ENCODE measurements at places on chromosomes 11 and 22. TPM values are rescaled to one million over a fixed set of nuclear protein-coding genes. Genes with fewer than 3 reads are reported as not detected.

Gene WNT11
- not detected for total RNA-seq

DNA sequence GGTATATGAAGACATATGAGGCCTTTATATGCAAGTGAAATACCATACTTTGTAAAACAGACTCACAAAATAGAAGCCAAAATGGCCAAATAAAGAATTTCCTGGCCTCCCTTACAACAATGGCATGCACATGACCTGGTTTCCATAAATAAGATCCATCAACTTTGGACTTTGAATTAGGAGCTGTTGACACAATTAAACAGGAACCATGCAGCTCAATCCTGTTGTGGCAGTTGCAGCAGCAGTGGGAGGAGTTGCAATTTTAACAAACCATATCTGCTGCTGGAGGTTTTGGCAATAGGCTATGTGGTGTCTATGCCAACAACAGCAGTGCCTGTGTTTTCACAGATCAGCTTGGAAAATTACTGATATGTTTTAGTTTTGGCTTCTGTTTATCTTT is 818.6 kb downstream of the FAM181B start:
- H3K27me3 ChIP-seq = no peaks in the 10 kb centered on the region
- no peaks in the 10 kb centered on the region for H3K36me3 ChIP-seq
- H3K4me1 ChIP-seq = no peaks in the 10 kb centered on the region
- H3K27ac ChIP-seq = no peak overlapping the region

DNA sequence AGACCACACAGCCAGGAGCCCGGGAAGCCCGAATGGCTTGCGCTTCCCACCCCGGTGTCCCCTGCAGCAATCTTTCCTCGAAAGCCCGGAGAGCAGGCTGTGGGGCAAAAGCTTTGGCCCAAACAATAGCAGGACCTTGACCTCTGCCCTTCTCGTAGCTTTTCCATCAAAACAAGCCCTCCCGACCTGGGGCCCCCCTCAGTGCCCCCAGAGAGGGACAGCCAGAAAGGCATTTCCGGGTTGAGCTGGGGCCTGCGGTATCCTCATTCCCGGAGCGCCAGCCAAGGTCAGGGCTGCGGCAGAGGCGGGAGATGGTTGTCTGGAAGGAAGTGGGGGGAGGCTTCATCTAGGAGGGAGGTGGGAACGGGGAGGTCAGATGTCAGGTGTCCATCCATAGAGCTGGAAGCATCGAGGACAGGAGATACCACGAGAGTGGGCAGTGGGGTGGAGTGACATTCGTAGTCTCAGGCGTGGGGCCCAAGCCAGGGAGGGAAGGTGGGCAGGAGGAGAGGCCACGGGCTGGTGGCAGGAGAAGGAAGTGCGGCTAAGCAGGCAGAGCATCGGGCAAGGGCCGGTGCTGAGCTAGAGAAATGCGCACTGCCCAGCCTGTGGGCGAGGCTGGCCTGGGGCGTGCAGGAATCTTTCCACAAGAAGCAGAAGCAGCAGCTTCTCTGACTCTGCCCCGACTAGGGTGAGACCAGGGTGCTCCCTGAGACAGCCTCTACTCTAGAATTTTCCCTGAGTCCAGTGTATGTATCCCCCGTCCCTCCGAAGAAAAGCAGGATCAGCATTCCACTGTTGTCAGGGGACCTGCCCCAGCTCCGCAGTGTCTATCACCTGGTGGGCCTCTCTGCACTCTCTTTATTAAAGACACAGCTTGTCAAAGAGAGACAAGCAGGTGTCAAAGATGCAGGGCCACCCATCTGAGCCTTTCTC is 14.3 kb downstream of the PDGFB start:
- H3K27ac ChIP-seq = no peak overlapping the region
- no peak for DNase-seq
- H3K36me3 ChIP-seq = no peaks in the 10 kb centered on the region
- H3K27me3 ChIP-seq = no peaks in the 10 kb centered on the region

DNA sequence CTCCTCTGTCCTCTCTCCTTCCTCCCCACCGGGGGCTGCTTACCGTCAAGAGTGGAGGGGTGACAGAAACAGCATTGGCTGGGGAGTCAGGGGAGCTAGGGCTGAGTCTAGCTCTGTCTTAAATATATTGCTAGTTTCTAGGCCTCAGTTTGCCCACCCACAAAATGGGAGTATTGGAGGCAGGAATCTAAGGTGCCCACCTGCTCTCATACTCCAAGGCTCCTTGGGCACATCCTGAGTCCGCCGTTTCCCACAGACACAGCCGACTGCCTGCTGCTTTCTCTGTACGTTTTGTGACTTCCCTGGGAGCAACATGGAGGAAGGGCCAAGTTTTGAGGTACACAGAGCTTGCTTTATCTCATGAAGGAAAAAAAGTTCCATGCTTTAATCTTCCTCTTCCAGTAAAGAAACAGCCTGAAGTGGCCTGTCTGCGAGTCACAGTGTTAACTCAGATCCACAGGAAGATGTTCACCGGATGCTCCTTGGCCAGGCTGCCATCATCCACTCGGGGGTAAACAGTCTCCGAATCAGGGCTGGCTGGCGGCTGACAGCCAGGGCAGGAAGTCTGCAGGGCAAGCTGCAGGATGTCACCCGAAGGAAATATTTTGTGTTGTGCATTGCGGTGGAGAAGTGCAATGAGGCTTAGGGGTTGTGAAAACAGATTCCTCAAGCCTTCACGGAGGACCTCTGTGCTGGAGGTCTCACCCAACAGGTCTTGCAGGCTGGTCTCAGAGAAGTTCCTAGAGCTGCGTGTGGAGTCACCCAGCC is 11.0 kb upstream of the CERK start:
- no peak for DNase-seq
- no peaks in the 10 kb centered on the region for H3K27me3 ChIP-seq
- H3K27ac ChIP-seq = peak overlapping the region; percentile 66
- peak overlapping the region; percentile 54 for H3K4me3 ChIP-seq

DNA sequence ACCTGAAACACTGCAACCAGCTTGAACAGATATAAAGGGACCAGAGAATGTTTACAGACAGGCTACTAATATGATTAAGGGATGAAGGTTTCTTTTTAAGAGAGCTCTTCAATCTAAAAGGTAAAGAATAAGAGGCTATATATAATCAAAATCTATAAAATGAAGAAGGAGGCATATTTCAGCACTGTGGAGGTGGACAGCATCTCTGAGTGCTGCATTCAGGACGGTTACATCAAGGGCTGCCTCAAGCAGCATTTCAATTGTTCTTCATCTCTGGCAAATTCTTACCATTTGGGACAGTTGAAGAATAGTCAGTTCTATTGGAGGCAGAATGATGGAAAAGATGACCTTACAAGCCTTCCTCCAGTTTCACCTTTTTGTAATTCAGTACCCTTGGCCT is 139.6 kb upstream of the LMO1 start:
- no peak overlapping the region for H3K4me3 ChIP-seq
- H3K27ac ChIP-seq = no peak overlapping the region
- no peak for DNase-seq
- H3K4me1 ChIP-seq = no peaks in the 10 kb centered on the region
- H3K27me3 ChIP-seq = no peaks in the 10 kb centered on the region

- H3K36me3 ChIP-seq = no peaks in the 10 kb centered on the region
- H3K4me1 ChIP-seq = no peaks in the 10 kb centered on the region
- DNase-seq = no peak
- no peaks in the 10 kb centered on the region for H3K27me3 ChIP-seq
Observed at GRCh38 chr11:19436932-19437331, 196.2 kb upstream of the E2F8 start.

- DNase-seq = no peak
- H3K27me3 ChIP-seq = peaks cover 3% of the 10 kb centered on the region
- H3K27ac ChIP-seq = no peak overlapping the region
- H3K36me3 ChIP-seq = no peaks in the 10 kb centered on the region
- no peak overlapping the region for H3K4me3 ChIP-seq
Observed at GRCh38 chr11:2932850-2933251, 3.6 kb upstream of the PHLDA2 start.

- no peak overlapping the region for H3K4me3 ChIP-seq
- no peaks in the 10 kb centered on the region for H3K4me1 ChIP-seq
- no peak overlapping the region for H3K27ac ChIP-seq
- no peaks in the 10 kb centered on the region for H3K36me3 ChIP-seq
- no peaks in the 10 kb centered on the region for H3K27me3 ChIP-seq
- DNase-seq = no peak
Observed at GRCh38 chr11:16454289-16454863, 98.0 kb upstream of the SOX6 start.

Gene C11orf86
- not detected for total RNA-seq

DNA sequence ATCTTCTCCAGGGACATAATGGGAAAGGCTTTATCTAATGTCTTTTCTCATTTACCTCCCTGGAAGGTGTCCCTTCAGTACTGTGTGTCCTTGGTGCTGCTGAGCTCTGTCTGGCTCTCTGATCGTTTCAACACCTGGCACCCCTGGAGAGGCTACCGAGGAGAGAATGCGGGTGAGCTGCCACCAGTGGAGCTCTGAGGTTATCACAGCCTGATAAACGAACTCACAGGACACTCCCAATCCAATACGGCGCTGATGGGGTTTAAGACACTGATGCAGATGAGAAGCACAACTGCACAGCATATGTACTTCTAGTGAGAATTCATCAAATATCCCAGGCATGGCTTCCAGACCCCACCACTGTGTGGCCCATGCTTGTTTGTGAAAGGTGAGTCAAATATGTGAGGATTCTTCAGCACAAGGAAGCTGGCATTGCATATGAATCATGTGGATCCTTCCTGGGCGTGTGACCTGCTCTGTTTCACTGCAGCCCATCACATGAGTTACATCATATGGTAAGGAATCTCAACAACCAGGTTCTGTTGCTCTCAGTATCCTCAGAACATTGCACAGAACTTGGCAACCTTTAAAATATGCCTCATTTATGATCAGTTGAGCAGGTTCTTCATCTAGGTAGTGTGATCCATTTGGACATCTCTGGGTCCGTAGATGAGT is 34.8 kb upstream of the VWA5A start:
- no peaks in the 10 kb centered on the region for H3K36me3 ChIP-seq
- peaks cover 4% of the 10 kb centered on the region for H3K4me1 ChIP-seq
- no peak overlapping the region for H3K4me3 ChIP-seq
- H3K27ac ChIP-seq = no peak overlapping the region
- H3K27me3 ChIP-seq = no peaks in the 10 kb centered on the region
- DNase-seq = no peak

DNA sequence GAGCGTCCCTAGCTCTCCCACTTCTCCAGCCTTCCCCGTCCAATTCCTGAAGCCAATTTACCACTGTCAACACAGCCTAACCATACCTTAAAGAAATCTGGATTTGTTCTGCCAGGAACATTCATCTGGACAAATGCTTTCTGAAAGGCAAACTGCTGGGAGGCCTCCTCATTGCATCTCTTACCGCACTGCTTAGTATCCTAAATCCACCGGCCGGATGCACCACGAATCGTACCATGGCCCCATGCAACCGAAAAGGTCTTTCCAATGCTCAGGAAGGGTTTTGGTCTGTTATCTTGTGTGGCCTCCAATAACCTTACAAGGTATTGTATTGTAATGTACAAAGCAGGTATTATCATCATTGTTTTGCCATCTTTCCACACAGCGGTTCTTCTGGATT is 57.6 kb downstream of the MYH9 start:
- H3K4me3 ChIP-seq = peak overlapping the region; percentile 57
- DNase-seq = no peak
- H3K27ac ChIP-seq = peak overlapping the region; percentile 82
- no peaks in the 10 kb centered on the region for H3K27me3 ChIP-seq

Gene SLC25A18
- total RNA-seq = not detected

DNA sequence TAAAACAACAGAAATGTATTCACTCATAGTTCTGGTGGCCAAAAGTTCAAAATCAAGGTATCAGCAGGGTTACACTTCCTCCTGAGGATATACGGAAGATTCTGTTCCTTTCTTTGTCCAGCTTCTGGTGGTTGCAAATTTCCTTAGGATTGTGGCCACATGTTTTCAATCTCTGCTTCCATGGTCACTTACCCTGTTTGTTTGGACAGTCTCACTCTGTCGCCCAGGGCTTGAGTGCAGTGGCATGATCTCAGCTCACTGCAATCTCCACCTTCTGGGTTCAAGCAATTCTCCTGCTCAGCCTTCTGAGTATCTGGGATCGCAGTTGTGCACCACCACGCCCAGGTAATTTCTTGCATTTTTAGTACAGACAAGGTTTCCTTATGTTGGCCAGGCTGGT is 534.3 kb downstream of the KCNA4 start:
- no peak for DNase-seq
- H3K27ac ChIP-seq = no peak overlapping the region
- no peak overlapping the region for H3K4me3 ChIP-seq

Gene GGT5
- 0.14 TPM for total RNA-seq

Gene PARVA
- total RNA-seq = 0.07 TPM

Gene VPREB1
- total RNA-seq = not detected

DNA sequence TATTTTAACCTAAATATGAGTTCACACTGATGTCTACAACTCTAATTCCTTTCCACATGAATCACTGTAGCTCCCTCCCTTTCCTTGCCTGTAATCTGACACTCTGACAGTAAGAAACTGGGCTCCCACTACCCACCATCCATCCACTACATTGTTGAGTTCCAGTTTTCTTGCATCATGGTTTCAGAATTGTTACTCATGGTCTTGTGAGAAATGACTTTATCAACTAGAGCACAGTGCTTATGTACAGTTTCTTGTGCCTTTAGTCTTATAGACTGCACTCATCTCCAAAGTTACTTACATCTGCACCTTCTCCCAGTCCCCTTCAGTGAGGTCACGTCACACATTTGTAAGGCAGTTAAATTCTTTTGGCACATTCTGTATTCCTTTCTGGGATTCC is 78.6 kb downstream of the RTL6 start:
- H3K4me1 ChIP-seq = no peaks in the 10 kb centered on the region
- no peaks in the 10 kb centered on the region for H3K36me3 ChIP-seq
- no peak overlapping the region for H3K4me3 ChIP-seq
- DNase-seq = no peak
- no peak overlapping the region for H3K27ac ChIP-seq

Gene APLNR
- total RNA-seq = not detected

GRCh38 chr22:38935023-38935422 is 22.4 kb upstream of the APOBEC3A start:
- no peak overlapping the region for H3K4me3 ChIP-seq
- H3K36me3 ChIP-seq = no peaks in the 10 kb centered on the region
- no peak for DNase-seq
- no peak overlapping the region for H3K27ac ChIP-seq

DNA sequence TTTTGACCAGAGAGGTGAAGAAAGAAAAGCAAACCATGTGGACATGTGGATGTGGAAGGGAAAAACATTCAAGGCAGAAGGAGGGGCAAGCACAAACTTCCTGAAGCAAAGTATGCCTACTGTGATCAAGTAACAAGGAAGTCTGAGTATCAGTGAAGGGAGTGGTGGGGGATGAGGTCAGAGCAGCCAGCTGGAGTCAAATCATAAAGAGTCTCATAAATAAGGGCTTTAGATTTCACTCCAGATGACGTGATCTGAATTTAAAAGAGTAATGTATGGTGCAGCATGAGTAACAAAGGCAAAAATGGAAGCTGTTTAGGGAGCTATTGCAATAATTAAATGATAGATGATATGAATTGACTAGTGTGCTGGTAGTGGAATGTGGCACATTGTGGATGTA is 665.4 kb upstream of the CCDC90B start:
- H3K4me1 ChIP-seq = no peaks in the 10 kb centered on the region
- H3K27ac ChIP-seq = no peak overlapping the region
- H3K36me3 ChIP-seq = no peaks in the 10 kb centered on the region
- H3K4me3 ChIP-seq = no peak overlapping the region
- no peaks in the 10 kb centered on the region for H3K27me3 ChIP-seq

- no peaks in the 10 kb centered on the region for H3K4me1 ChIP-seq
- no peak overlapping the region for H3K4me3 ChIP-seq
- H3K27me3 ChIP-seq = no peaks in the 10 kb centered on the region
- H3K36me3 ChIP-seq = no peaks in the 10 kb centered on the region
- no peak overlapping the region for H3K27ac ChIP-seq
Observed at GRCh38 chr11:36463781-36464180, 46.3 kb downstream of the TRAF6 start.
